ENCODE measurements at places on chromosomes 3 and 15.

DNA sequence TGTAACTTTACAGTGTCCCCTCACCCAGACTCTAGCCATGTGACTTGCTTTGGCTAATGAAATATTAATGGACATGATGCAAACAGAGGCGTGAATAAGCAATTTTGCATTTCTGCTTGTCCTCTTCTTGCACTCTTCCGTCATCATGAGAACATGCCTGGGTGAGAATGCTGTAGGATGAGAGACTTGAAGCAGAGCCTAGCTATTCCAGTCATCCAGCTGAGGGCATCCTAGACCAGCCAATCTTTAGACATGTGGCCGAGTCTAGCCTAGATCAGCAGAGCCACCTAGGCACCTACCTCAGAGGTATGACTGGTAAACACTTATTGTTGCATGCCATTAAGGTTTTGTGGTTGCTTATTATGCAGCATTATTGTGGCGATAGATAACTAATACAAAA lies 450.5 kb upstream of the AZI2 start:
- DNase-seq: no peak

DNA sequence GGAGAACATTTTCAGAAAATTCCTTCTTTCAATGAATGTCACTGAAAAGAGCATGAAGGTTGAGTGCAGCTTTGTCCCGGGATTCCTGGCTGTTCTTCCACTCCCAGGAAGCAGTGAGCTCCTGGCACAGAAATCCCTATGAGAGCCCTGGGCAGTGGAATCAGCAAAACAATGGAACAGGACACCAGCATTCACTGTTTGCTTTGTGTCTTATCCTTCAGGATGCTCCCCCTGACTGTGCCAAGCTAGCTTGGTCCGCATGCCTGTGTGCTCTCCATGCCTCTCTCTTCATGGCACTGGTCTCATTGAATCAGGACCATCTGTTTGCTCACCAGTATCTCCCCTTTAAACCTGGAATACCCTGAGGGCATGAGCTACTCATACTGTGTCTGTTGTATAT lies 102.0 kb upstream of the GADL1 start:
- no peak for DNase-seq

DNA sequence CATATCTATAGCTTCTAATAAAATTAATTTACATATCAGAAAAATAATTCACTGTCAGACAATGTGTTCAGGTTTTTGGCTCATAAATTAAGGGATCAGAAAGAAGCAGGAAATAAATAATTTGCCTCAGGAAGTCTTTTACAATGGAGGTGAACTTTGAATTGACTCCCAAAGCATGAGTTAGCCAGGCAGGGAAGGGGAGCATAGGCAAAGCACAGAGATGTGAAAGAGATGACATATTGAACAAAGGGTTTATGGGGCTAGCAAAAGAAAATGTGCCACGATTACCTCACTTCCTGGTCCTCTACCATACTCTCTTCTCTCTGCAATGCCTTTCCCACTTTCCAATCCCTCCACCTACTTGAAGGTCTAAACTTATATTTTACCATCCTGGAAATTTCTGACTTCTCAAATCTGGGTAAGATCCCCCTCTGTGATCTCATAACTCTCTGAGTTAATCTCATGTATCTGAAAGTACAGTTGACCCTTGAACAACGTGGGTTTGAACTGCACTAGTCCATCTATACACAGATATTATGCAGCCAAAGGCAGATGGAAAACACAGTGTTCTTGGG lies 4.1 kb upstream of the HEXA start:
- no peak for DNase-seq

GRCh38 chr15:79826800-79827199 lies 70.0 kb downstream of the MTHFS start:
- no peak for DNase-seq

DNA sequence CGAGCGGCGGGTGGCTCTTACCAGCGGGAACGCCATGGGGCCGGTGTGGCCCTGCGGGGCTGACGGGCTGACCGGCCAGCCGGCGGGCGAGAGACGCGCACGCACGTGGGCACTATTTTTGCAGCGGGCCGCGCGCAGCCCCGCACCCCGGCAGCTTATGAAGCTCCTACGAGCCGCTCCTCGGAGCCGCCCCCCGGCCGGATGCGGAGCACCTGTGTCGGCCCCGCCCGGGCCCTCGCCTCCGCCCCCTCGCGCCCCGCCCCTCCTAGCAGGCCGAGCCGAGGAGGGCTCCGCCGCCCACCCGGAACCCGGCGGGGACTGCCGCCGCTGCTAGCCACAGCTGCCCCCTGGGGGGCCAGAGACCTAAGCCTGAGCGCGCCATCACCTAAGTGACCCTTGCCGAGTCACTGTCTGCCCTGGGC lies 683 bp upstream of the CPEB1 start:
- DNase-seq: peak; percentile 16

- no peak for DNase-seq
These were observed 142.2 kb upstream of the ZNF385D start for GRCh38 chr3:21893242-21893641.

GRCh38 chr15:101532865-101533264 lies 43.4 kb upstream of the PCSK6 start:
- no peak for DNase-seq

DNA sequence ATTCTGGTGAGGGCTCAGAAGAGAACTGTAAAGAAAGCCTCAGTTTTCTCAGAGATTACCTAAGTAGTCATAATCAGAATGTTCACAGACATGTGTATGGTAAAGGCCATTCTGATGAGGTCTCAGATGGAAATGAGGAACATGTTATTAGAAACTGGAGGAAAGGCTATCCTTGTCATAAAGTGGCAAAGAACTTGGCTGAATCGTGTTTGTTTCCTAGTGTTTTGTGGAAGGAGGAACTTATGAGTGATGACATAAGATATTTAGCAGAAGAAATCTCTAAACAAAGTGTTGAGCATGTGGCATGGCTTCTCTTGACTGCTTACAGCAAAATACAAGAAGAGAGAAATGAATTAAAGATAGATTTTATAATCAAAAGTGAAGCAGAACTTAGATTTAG lies 12.8 kb upstream of the KLHL40 start:
- no peak for DNase-seq

DNA sequence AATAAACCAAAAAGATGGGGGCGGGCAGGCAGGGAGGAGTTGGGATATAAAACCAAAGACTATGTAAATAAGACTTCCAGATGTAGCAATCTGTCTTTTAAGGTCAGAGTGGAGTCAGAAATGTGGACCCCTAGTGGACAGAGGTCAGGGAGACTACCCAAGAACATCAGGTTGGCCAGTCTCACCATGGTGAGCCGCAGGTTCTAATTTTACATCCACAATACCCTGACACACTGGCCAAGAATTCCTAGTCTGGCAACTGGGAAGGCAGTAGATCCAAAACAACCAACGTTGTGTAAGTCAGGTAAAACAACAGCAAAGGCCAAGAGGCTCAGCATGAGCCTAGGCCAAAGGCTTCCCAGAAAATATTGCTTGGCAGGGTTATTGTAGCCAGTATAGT lies 203.4 kb downstream of the FOXP1 start:
- DNase-seq: no peak

GRCh38 chr3:2908693-2909351 lies 201.4 kb downstream of the IL5RA start:
- DNase-seq: no peak

- no peak for DNase-seq
These were observed 52.3 kb downstream of the THSD4 start for GRCh38 chr15:71167445-71168165.

- DNase-seq: peak; percentile 39
These were observed 410.5 kb upstream of the CADM2 start for GRCh38 chr3:84547971-84548970.

DNA sequence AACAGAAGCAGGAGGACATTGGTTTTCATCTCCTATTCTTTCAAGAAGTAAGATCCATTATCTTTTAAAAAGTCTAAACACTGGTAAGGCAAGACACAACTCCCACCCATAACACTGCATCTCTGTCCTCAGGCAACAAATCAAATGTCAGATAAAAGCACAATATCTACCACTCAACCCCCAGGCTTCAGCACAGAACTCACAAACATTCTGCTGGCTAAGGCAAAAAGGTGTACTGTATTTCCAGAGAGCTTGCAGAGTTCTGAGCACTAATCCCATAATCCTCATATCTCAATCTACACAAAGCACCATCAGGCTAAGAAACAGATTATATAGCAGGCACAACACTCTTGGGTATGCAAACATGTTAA lies 20.9 kb downstream of the RAF1 start:
- DNase-seq: no peak

GRCh38 chr3:25532431-25533162 lies 104.5 kb downstream of the RARB start:
- no peak for DNase-seq

DNA sequence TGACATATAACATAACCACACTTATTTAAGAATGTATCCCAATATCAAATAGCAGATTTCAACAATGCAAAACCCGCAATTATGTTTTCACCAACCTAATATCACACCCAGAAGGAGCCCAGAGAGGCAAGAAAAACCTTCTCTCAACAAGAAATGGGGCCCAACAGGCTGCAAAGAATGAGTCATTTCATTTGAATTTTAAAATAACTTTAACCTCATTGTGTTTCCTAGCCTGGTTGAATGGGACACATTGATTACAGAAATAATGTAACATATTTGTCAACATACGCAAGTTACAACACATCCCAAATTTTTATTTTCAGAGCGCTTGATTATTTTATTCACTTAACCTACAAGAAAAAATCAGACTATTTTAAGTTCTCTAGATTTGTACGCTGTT lies 365.1 kb upstream of the SLCO3A1 start:
- no peak for DNase-seq

DNA sequence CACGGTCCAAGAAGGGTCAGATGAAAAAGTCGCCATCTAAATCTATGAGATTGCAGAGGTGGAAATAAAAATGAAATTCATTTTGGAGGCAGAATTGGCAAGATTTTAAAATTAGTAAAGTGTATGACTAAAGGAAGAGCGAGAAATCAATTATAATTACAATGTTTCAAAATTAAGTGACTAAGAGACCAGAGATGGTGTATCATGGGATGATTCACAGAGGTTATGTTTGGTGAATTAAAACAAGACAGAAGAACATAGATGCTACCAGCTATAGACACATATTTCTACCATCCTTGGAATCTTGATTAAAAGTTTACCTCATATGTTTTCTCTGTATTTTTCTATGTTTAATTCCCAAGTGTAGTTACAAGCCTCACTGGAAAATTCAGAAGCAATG lies 308.9 kb upstream of the DNAJC19 start:
- DNase-seq: no peak
